ENCODE measurements at places on chromosomes 6 and 20.
A peak's percentile ranks its signal among the peaks of the same experiment; 100 is the strongest.

DNA sequence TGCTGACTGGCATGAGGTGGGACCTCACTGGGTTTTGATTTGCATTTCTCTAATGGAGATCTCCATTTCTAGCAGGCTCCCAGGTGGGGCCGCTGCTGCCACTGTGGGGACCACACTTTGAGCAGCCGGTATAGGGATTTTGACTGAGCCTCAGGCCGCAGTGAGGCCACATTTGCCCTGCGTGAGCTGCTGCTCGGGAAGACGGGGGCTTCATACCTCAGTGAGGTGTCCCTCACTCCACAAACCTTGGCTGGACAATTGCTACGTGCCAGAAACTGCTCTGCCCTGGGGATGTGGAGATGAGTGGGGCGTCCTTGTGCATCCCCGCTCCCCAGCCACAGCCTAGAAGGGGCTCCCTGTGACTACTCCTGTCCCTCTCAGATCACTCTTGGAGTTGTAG is 134.3 kb downstream of the ANKRD60 start:
- DNase-seq: no peak

DNA sequence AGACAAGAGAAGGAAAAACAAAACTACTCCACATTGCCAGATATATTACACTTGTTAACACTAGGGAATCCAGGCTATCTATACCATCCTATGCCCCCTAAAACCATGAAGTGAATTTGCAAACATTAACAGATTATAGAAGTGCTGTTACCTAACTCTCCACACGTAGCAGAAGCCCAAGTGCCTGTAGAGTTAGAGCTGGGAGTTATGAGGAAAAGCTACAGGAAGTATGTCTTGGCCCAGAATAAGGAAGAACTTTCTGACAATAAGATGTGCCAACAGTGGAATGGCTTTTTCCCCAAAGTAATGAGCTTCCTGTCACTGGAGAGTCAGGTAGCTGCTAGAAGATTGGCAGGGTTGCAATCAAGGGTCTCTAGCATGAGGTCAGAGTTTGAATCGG is 32.5 kb downstream of the ADGRG6 start:
- no peak for DNase-seq

- no peak for DNase-seq
These were observed 2.9 kb downstream of the ATXN1 start for GRCh38 chr6:16758163-16758975.

DNA sequence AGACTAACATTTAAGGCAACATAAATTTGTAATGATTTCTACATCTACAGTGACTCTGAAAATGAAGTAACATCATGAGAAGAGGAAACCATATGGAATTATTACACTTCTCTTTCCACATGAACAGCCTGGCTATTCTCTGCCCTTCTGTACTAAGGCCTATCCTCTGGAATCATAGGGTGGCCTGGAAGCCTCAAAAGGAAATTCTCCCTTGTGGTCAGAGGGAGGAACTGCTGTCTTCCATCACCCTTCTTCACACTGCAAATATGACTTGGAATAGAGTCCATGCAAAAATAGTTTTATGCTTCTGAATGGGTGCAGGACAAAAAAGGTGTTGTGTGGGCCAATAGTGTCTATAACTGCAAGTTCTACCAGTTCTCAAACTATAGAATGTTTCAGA is 44.6 kb upstream of the SH3BGRL2 start:
- DNase-seq: peak; percentile 71

DNA sequence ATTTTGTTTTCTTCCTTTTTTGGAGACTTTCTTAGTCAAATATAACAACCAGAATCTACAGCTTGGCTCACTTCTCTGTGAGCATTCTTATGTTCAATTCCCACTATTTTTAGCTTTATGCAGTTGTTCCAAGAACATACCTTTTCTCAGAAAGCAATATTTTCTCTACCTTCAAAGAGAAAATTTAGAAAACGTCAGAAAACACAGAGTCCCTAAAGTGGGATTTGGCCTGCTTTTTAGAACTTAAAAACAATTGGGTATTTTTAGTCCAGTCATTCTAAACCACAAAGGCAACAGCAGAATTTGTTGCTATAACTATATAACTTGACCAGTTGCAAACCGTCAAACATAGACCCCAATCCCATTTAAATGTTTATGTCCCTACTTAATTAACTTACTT is 133.1 kb downstream of the MOXD1 start:
- no peak for DNase-seq

DNA sequence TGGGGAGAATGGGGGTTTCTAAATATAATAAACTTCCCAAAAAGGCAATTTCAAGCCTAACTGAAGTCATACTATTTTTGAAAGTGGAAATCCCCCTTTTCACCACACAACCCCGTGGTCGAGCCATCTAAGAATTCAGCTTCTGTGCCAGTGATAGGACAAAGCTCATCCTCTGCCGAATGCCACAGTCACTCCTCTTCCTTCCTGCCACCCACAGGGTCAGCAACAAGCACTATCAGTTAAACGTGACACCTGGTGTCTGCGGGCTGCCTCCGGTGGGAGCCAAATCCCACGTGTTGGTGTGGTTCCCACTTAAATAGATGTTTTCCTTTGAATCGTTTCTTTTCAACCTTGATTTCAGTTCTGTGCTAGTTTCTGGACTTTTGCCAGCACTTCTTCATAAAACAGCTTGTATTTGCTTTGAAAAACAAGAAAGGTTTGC is 60.7 kb downstream of the TNFAIP3 start:
- DNase-seq: no peak

DNA sequence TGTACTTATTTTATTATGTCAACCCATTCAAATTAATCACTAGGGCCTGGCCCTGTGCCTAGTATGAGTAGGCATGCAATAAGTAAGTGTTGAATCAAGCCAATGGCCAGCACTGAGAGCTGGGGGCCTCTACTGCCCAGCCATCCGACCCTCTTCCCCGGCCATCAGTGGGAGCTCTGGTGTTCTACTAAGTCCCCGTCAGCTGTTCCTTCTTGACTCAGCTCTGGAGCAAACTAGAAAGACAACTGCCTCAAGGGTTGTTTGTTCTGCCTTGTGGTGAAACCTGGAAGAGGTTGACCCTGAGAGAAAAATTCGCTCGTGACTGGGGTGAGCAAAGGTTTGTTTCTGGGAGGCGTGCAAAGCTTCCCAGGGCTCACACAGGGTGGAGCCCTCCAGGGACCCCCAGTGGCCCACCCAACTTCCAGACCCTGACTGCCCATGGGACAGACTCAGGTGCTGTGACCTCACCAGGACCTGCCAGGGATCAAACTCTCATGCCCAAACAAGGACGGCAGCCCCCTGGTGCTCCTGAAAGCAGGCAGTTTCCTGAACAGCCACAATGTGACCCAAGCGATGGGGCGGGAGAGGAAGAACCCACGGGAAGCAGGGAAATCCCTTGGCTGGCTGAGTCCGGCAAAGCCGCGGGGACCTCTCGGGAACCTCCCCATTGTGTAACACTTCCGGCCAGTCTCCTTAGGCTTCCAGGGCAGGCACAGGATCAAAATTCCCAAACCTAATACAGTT is 50.4 kb downstream of the BANF2 start:
- DNase-seq: no peak

GRCh38 chr6:43613721-43614395 is 15.2 kb downstream of the GTPBP2 start:
- DNase-seq: no peak

- no peak for DNase-seq
These were observed 45.1 kb downstream of the RAMACL start for GRCh38 chr6:166541366-166541765.

DNA sequence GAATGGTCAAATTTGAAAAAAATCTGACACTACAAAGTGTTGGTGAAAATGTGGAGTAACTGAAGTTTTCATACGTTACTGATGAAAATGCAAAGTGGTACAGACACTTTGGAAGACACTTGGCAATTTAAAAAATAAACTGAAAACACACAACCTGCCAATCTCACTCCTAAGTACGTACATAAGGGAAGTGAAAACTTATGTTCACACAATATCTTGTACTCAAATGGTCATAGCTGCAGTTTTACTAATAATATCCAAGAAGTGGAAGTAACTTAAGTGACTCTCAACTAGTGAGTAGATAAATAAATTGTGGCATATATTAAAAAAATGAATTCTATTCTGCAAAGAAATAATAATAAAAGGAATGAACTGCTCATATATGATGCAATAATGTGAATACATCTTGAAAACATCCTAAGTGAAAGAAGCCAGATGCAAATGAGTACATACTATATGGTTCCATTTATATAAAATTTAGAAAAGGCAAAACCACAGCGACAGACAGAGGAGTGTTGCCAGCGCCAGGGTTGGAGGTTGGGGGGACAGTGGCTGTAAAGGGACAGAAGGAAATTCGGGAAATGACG is 198.2 kb downstream of the ERMARD start:
- DNase-seq: no peak

DNA sequence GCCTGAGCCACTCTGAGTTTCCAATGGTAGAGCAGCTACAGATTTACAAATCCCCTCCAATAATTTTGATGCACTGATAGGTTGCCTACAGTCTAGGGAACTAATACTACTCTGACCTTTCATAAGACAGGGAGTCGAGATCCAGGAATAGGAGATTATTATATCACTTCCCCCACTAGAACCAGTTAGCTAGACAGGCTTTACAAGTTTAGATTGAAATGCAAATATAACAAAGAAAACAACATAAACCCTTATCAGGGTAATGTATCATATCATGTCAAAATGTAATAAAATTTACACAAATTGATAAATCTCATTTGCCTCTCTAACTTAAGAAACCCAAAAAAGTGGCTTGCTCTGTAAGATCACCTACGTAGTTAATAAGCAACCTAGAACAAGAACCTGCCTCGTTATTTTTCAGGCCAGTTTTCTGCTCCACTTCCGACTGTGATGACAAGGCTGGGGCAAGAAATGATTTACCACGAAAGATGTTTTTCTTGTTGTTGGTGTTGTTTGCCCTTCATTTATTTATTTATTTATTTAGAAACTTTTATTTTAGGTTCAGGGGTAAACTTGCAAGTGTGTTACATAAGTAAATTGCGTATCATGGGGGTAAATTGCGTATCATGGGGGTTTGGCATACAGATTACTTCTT is 504.2 kb upstream of the ID4 start:
- DNase-seq: no peak

DNA sequence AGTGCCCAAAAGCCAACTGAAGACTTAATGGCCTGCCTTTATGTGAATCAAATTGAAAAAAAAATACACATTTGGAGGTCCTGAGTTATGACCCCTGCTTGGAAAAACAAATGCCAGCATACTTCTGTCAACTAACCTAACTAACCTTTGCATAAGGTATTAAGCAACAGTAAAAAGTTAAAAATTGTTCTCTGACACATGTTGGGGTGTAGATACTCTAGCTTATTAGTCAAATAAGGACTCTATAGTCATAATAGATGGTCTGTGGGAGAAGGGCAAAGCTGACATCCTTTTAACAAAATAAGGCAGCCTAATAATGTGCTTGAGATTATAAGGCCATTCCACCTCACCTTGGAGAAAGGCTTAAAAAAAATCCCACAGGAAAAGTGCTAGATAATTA is 140.5 kb downstream of the HIVEP2 start:
- no peak for DNase-seq

DNA sequence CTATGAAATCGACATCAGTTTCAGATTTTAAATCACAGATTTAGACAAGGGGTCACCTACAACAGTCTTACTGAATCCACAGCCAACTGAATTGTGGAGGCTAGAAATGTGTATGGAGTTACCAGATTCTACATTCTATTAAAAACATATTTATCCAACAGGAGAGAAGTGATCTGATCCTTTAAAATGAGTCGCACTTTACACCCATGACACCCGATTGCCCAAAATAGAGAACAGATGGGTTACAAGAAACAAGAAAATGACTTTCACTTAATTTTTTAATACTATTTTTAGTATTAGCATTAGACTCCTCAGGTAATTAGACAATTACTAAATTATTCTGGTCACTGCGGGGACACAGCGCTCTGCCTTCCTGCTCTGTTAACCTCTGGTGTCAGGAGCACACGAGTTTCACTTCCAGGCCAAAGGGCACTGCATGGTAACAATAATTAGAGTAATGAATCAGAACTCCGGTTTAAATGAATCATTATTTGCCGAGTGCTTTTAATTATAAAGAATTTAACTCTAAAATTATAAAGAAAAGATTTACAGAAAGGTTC is 108.6 kb downstream of the ATP9A start:
- no peak for DNase-seq

DNA sequence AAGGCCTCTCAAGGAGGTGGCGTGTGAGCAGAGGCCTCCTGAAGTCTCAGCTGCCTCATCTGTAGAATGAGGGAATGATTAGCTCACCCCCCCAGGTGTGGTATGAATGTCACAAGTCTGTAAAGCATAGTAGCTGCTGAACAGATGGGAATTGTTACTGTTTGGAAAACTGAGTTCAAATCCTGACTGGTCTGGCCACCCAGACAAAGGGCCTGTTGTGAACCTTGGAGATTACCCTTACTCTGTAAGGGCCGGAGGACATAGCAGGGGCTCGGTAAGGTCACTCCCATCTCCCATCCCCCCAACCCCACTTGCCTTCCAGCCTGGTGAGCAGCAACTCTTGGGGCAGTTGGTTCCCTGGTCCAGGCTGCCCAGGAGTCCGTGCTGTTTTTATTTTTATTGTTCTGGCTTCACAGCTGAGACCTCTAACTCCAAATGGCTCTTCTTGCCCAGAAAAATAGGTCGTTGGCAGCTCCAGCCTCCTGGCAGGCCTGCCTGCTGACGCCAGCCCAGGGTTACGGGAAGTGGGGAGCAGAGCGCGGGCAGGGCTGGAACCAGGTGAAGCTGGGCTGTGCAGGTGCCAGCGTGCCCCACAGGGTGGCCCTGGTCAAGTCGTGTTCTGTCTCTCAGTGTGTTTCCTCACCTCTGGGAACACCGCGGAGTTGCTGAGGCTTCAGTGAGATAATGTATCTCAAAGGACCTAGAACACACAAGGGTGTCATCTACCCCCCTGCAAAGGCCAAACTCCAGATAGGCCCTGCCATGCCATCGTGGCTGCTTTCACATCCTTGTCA is 4.5 kb upstream of the SIRPA start:
- DNase-seq: no peak

GRCh38 chr20:17936761-17937732 is 31.5 kb downstream of the SNX5 start:
- no peak for DNase-seq

Data from RKO (cell line).